Activated naive CD4-positive, alpha-beta T cell treated with anti-CD3 and anti-CD28 coated beads, Interleukin-2, amount 50 U/mL, for 72 hours (primary cell): ENCODE measurements at places on chromosomes 6 and 20.

- peak; percentile 53 for DNase-seq
Measured at GRCh38 chr6:155050311-155050710, 55.2 kb downstream of the TIAM2 start.

GRCh38 chr6:37866590-37867507 lies 47.3 kb downstream of the ZFAND3 start:
- DNase-seq = no peak

DNA sequence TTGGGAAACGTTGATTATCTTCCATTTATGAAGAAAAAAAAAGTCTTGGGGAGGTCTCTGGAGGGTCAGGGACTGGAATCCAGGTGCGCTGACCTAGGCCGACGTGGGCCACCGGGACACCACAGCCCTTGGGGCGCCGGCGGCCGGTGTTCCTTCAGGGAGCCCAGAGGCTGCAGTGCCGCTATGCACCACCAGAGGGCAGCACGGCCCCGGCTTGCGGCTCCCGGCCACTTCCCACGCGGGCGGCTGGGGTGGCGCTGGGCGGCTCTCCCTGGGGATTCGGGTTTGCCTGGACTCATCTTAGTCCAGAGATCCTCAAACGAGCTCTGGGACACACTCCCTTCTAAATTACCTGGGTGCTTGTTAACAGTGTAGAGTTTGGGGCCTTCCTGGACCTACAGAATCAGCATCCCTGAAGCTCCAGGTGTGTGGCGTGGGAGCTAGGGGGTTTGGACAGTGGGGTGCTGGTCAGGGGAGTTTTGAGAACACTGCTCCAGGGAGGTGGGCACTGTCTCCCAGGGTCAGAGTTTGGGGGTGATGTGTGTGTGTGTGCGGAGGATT lies 23.0 kb upstream of the GTSF1L start:
- DNase-seq = peak; percentile 85

DNA sequence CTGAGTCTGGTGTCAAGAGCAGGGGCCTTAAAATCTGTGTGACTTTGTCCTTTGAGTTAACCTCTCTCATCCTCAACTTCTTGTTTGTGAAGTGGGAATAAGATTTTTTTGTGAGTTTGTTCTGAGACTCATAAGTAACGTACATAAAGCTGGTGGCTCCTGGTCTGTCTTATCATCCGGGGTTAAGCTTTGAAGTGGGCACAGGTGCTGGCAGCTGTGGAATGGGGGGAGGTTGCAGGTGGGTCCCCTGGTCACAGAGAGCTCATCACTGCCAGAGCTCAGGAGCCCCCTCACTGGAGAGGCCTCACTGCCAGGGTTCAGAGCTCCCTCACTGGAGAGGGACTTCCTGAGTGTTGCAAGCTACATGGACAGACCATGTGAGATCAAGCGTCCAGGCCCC lies 174.1 kb downstream of the NRN1 start:
- no peak for DNase-seq

- DNase-seq = no peak
Measured at GRCh38 chr6:149060985-149061760, 256.3 kb upstream of the TAB2 start.

DNA sequence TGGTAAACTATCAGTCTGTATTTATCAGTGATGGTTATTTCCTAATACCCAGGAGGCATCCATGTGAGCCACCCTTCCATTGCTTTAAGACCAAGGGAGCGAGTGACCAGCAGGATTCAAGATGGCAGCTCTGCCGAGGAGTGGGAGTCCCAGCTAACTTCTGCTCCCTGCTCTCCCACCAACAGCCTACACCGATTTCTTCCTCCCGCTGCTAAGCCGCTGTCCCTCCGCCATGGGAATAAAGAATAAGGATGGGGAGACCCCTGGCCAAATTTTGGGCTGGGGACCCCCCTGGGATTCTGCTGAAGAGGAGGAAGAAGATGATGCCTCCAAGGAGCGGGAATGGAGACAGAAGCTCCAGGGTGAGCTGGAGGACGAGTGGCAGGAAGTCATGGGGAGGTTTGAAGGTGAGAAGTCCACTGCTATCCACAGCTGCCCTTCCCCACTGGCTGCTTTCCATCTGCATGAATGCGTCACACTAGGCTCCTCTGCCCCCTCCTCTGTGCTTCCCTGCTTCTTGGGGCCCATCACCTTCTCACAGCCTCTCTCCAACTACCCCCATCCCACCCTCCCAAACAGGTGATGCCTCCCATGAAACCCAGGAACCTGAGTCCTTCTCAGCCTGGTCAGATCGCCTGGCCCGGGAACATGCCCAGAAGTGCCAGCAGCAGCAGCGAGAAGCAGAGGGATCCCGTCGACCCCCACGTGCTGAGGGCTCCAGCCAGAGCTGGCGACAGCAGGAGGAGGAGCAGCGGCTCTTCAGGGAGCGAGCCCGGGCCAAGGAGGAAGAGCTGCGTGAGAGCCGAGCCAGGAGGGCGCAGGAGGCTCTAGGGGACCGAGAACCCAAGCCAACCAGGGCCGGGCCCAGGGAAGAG lies 10.3 kb downstream of the NFKBIL1 start:
- no peak for DNase-seq

GRCh38 chr6:37845930-37846329 lies 26.4 kb downstream of the ZFAND3 start:
- no peak for DNase-seq

GRCh38 chr20:53597030-53597482 lies 3.4 kb upstream of the ZNF217 start:
- DNase-seq = no peak

GRCh38 chr6:149335924-149336608 lies 18.6 kb downstream of the TAB2 start:
- DNase-seq = peak; percentile 60

- no peak for DNase-seq
Measured at GRCh38 chr20:35368666-35369423, 42.9 kb downstream of the UQCC1 start.

GRCh38 chr6:51303338-51303737 lies 484.7 kb downstream of the TFAP2B start:
- DNase-seq = no peak

DNA sequence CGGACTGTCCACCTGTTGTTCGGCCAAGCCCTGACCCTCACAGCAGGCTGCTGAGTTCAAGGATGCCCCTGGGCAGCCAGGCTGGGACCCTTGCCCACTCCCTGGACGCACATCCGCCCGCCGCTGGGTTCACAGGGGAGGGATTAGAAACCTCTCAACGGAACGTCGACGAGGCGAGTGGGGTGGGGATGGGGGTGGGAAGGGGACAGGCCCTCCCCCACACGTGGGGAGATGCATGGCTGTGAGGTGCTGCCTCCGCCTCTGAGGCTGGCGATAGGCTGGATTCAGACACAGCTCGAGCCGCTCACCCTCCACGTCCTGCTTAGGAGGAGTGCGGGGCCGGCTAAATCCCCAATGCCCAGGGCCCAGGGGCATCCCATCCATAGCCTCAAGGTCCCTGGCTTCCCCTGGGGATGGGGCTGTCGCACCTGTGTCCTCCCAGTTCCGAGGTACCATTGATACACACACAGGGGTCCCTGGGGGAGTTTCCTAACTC lies 90.6 kb upstream of the BHLHE23 start:
- peak; percentile 40 for DNase-seq

DNA sequence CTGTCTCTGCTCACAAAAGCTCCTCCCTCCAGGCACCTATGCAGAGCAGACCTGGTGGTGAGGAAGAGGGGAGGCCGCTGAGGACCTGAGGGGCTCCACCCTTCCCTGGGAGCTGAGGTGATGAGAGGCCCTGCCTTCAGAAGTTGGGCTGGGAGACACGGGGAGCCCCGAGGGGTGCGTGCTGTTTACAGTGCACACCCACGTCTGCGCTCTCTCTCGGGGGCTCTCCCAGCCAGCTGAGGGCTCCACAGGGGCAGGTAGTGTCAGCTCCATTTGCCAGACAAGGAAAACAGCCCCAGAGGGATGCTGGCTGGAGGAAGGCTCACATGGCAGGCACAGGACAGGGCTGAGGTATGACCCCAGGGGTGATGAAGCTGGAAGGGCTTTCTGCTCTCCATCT lies 13.5 kb upstream of the NOL4L start:
- DNase-seq = no peak

DNA sequence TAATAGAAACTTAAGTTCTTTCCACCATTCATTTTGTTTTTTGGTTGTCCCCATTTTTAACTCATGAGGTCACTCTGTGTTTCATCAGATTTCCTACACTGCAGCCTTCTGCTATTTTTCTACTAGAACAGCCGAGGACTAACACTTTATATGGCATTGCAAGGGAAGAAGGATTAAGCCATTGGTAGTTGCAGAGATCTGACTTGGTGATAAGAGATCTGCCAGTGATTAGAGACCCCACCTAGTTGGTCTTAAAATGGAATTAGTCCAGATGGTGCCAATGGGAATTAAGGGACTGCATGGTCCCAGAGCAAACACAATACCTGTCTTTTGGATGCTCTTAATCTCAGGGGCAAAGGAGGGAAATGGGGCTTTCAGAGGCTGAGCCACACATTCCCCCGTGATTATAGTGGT lies 125.5 kb upstream of the TMEM170B start:
- no peak for DNase-seq

- DNase-seq = no peak
Measured at GRCh38 chr20:37728635-37728983, 34.8 kb downstream of the CTNNBL1 start.

GRCh38 chr6:35725081-35725708 lies 11.6 kb upstream of the ARMC12 start:
- no peak for DNase-seq

- DNase-seq = no peak
Measured at GRCh38 chr6:157312757-157313156, 10.6 kb downstream of the TMEM242 start.

GRCh38 chr6:56839533-56840183 lies 115.2 kb upstream of the BEND6 start:
- no peak for DNase-seq

DNA sequence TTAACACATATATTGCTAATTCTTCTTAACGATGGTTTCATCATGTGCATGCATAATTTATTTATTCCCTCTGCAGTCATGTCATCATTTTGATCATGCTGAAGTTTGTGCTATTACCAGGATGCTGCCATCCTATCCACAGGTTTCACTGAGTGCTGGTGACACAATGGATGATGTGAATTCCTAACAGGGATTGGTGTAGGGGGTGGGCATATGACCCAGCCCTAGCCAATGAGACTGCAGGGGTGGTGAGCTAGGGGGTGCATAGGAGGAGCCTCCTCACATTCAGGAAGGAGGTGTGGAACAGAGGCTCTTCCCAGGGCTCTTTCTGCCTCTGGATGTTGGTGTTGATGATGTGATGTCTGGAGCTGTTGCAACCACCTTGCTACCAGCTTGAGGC lies 7.5 kb downstream of the CST5 start:
- no peak for DNase-seq

DNA sequence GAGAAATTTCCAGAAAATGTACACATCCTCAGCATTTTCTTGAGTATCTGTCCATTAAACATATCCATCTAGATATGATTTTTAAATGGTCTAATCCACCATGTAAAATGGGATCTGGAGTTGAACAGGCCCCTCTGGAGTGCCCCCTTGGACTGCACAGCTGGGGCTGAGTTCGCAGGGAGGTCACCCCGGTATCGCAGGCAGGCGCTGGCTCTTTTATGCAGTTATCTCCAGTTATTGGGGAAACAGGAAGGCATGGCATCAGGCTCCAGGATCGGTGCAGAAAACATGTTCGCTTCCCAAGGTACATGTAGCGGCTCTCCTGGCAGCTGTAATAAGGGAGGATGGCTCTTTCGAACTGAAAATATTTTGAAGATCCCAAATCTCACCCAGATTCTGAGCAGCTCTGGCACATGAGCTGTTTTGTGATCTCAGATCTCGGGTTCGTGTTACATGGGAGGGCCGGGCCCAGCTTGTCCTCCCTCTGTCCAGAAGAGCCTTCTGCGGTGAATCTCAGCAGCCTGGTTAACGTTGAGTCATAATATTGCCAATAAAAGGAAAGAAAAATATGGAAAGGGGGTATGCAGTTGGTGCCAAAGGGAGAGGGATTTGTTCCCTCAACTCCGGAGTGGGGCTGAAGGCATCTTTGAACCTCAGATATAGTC lies 167.7 kb downstream of the EYA2 start:
- DNase-seq = no peak

- DNase-seq = no peak
Measured at GRCh38 chr6:34457742-34458735, 7.8 kb upstream of the PACSIN1 start.

DNA sequence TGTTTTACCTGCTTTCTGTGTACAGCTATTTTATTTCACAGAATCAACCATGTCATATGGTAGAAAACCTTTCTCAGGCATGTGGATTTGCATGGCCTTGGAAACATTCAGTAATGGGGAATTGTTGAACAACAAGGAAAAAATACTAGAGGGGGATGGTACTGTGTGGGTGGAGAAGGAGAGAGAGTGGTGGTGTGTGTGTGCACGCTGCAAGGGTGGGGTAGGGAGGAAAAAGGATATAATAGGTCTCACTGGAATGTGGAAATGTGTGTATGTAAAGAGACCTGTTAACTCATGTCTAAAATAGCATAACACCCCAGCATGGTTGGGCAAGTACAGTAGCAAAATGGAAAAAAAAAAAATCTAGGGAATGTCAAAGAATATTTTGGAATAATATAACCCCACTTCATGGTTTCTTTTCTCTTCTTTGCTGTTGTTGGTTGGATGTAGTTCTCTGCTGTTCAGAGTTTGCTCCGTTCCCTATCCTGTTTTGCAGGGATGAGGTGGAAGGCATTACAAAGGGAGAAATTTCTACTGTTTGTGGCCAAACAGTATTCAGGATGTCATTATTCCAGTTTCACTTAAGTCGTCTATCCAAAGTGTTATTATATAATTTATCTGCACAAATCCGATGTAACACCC lies 93.9 kb upstream of the CITED2 start:
- DNase-seq = no peak

- DNase-seq = no peak
Measured at GRCh38 chr6:12595161-12595811, 121.3 kb upstream of the PHACTR1 start.

GRCh38 chr6:19052219-19052618 lies 665.1 kb downstream of the RNF144B start:
- no peak for DNase-seq

- DNase-seq = no peak
Measured at GRCh38 chr6:133171989-133172604, 69.1 kb upstream of the EYA4 start.

DNA sequence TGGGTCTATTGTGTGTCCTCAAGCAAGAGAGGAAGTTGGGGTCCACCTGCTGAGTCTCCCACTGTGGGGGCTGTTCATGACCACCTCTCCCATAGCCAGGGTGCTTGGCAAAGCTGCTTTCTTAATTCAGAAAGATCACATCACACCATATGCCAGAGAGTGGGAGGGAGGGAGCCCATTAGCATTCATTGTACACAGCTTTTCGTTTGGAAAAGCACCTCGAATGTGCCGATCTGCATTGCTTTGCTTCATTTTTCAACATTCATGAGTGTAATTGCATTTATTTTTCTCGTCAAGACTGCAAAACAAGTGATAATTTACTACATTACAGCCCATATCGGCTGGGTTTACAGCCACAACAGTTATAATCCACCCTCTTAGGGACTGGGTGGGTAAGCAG lies 327.3 kb downstream of the PTPRT start:
- DNase-seq = no peak

DNA sequence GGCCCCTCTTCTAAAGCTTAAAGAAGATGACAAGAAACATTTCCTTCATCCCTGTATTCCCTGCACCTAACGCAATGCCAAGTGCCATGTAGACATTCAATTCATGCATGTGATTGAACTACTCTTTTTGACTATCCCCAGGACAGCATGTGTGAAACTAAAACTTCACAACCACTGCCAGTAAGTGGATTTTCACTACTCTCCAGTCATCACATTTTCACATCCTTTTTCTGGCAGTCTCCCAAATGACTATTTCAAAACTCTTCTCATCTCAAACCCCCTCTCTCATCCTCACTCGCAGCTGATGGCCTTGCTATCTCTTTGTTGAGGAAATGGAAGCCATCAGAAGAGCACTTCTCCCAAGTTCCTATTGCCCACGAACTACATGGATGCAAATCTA lies 122.6 kb downstream of the OPRM1 start:
- no peak for DNase-seq
